Amygdala (tissue), 56 donors: ENCODE measurements at places on chromosomes 3 and 15.
A peak's percentile ranks its signal among the peaks of the same experiment; 100 is the strongest.

DNA sequence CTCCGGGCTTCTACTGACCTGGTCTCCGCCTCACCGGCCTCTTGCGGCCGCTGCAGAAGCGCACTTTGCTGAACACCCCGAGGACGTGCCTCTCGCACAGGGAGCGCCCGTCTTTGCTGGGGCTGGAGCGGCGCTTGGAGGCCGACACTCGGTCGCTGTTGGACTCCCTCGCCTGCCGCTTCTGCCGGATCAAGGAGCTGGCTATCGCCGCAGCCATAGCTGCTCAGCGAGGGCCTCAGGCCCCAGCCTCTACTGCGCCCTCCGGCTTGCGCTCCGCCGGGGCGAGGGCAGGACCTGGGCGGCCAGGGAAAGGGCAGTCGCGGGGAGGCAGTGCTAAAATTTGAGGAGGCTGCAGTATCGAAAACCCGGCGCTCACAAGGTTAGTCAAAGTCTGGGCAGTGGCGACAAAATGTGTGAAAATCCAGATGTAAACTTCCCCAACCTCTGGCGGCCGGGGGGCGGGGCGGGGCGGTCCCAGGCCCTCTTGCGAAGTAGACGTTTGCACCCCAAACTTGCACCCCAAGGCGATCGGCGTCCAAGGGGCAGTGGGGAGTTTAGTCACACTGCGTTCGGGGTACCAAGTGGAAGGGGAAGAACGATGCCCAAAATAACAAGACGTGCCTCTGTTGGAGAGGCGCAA, 319.2 kb downstream of the FGF12 start:
- no peak for DNase-seq

DNA sequence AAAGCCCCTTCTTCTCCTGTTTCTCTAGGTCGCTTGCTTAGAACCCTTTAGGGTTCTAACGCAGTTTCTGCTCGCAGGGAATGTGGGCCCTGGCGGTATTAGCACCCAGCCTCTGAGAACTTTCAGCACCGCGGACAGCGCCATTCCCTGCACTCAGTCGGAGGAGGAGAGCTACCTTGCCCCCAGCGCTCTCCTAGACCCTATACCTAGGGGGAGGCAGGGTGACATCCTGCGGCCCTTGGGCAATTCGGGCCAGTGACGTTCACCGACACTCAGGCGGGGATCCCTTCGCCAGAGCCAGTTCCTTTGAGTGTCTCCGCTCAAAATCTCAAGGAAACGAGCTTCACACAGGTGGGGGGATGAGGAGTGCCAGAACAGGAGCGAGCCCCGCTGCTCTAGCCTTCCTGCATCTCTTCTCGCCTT, 1.3 kb downstream of the SLC7A14 start:
- peak; percentile 13 for DNase-seq

- no peak for DNase-seq
These were observed 202.2 kb upstream of the CTNNB1 start for GRCh38 chr3:40996827-40997710.

DNA sequence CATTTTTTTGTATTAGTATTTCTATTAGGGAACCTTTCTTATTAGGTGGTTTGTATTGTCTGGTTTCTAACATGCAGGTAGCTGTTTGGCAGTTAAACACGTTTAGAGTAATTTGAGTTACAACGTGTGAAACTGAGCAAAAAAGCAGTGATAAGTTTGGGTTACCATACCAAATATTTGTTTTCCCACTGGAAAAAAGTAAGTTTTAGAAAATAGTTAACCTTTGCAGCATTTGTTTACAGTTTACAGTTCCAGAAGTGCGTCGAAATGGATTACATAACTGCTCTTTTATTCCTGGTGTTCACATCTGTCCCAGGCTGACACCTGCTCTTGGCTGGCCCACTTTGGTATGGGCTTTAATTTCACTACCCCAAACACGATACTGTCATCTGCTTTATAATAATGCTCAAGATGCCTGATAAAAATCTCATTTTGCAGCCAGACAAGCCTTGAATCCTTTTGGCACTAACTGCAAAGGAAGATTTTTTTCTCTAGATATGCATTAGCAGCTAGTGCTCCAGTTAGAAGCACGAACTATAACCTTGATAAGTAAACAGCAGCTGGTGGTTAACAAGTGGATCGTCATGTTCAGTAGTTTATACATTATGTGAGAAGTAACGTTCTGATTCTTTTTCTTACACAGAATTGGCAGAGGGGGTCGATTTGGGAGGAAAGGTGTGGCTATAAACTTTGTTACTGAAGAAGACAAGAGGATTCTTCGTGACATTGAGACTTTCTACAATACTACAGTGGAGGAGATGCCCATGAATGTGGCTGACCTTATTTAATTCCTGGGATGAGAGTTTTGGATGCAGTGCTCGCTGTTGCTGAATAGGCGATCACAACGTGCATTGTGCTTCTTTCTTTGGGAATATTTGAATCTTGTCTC, 5.3 kb downstream of the EIF4A2 start:
- no peak for DNase-seq

- no peak for DNase-seq
These were observed 76.0 kb upstream of the NECTIN3 start for GRCh38 chr3:110995461-110996231.

GRCh38 chr3:189496375-189497138, 134.6 kb upstream of the TP63 start:
- no peak for DNase-seq

- DNase-seq: no peak
These were observed 91.5 kb downstream of the IL1RAP start for GRCh38 chr3:190605385-190605784.

- no peak for DNase-seq
These were observed 3.4 kb upstream of the TLR9 start for GRCh38 chr3:52228751-52229291.

GRCh38 chr3:15330031-15330596, 2.3 kb downstream of the SH3BP5 start:
- no peak for DNase-seq

DNA sequence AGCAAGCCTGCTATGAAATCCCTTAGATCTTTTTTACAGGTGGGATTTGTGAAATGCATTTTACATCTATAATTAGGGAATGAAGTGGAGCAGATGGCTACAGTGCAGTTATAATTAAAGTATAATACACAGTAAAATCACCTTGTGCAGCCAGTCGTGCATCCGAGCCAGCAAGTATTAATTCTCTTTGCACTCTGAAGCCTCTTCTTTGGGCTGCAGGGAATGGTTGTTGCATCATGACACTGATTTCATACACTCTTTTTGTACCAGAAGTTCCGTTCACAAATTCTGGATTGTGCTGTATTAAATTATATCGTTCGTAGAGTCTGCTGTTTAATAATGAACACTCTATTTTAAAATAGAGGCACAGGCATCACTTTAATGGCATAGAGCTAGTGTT, 28.7 kb upstream of the TP63 start:
- DNase-seq: no peak

GRCh38 chr3:105537371-105538080, 170.8 kb downstream of the ALCAM start:
- DNase-seq: no peak

DNA sequence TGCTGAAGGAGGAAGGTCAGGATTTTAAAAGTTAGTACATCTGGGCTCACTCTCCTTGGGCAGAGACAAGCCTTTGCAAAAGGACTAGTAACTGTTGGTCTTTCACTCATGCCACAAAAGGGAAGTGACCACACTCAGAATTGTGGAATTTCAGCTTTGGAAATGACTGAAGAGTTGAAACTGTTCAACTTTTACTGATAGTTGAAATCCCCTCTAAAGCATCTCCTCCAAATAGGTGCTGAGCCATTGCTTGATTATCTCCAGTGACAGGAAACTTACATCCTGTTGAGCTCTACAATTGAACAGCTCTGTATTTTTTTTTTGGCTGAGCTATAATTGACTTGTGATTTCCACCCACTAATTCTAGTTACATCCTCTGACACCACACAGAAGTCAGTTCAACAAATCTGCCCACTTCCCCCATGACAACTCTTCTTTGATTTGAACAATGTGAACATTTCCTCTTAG, 254.8 kb upstream of the TPRG1 start:
- DNase-seq: no peak

DNA sequence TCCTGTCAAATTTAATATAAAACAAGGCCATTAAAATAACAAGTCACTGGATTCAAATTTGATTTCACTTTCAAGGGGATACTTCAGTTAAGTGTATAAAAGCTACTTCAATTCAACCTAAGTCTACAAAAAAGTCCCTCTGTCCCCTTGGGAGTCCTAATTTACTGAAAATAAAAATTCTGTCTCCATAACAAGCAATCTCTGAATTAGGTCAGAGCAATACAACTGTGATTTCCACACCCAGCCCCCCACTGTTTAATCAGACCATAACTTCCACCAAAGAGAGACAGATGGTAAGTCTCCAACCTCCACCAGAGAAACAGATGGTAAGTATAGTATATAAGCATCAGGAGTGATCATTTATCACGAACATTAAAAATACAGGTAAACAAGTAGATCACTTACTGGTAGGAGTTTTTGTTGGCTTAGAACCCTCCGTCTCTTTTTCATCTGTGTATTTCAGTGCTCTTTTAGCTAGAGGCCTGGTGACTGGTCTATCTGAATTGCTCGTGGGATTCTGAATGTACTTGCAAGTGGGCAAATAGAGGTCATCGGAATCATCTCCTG, 12.1 kb downstream of the SGO1 start:
- DNase-seq: no peak

- no peak for DNase-seq
These were observed 339.3 kb downstream of the NSUN3 start for GRCh38 chr3:94402126-94402525.

DNA sequence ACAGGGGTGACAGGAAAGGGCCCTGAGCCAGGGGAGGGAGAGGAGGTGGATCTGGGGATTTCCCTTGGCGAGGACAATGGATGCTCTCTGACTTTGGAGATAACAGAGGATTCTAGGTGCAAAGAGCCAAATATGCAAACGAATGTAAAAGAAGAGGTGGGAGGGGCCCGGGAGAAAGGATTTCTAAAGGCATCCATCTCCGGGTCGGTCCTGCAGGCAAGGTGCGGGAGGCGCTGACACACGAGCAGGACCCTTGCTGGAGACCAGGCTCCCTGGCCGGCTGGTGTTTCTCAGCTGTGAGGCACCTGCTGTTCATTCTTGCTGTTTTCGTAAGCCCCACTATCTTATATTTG, 115.2 kb upstream of the TLE3 start:
- DNase-seq: no peak

DNA sequence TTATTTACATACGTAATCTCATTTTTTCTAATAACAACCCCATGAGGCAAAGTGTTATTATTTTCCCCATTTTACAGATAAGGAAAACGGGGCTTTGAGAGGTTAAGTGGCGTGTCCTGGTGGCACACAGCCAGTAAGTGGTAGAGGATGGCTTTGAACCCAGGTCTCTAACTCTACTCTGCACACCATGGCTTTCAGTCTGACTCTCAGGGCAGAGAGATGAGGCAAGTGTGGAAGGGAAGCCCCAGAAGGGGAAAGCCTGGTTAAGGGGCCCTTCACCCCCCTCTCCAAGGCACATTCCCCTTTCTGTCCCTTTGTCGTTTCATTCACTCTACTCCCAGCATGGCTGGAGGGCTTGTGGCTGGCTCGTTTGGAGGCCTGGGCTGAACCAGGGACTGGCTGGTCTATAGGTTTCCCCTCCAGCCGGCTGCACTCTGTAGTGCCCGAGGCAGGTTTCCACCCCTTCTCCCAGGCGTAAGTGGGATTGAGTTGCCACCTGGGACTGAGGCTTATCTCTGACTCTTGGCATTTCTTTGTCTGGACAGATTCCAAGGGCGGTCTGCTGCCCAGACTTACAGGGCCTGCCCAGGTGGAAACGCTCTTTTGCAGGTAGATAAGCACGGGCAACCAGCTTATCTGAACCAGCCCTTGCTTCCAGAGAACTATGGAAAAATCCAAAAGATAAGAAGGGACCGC, 12.1 kb downstream of the SEMA4B start:
- DNase-seq: no peak

DNA sequence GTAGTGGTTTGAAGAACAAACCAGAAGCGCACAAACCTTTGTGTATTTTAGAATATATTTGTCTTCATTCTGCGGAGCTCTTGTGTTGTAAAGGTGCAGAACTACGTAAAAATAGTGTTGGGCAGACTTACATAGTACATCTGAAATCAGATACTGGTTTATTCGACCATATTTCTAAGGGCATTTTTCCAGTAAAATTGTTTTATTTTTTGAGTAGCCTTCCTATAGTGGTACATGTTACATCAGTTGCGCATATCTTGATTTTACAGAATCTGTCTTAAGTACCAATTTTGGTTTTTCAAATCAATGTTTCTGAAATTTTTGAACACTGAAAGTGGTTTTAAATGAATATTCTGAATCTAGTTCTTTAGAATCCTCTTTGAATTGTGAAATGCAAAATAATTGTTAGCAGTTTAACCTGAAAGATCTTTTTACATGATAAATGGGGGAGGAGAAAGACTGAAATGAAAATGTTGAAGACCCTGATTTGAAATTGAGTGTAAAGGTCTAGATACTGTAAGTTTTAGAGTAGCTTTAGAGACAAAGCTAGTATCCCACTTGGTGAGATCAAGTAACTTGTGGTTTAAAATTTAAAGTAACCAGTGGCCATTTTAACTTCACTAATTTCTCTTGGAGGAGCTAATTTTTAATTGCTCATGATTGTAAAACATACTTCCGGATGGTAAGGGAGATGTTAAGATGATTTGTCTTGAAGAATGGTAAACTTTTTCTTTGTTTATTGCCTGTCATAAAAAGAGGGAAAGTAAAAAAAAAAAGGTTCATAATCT, 15.5 kb upstream of the CHD2 start:
- DNase-seq: no peak

DNA sequence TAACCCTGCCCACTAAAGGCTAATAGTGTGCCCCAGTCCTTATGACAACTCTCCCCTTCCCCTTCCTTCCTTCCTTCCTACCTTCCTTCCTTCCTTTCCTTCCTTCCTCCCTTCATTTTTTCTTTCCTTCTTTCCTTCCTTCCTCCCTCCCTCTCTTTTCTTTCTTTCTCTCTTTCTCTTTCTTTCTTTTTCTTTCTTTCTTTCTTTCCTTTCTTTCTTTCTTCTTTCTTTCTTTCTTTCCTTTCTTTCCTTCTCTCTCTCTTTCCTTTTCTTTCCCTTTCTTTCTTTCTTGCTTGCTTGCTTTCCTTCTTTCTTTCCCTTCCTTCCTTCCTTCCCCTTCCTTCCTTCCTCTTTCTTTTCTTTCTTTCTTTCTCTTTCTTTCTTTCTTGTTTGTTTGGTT, 28.2 kb upstream of the SUSD5 start:
- no peak for DNase-seq

DNA sequence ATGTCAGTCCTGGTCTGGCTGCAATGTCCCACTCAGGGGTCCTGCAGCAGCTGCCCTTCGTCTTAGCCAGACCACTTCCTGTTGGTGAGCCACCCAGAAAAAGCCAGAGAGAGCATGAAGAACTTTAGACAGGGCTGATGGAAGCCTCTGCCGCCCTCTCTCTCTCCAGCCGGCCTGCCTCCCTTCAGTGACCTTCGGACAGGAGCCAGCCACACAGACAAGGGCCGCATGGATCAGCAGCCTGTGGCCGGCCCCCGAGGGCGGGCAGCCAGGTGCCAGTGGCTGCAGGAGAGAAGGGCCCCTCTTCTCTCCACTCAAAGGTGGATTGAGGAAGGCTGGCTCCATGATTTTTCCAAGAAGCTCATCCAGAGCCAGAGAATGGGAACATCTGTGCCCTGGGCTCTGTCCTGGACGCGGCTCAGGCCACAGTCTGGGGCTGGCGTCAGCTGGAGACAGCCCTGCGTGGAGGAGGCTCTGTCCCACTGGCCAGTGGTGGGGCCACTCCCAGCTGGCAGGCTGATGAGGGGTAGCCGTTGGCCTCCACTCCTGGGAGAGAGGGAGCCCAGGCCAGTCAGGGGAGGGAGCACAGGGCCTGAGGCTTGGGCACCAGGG, 42.9 kb downstream of the ISG20 start:
- DNase-seq: no peak
